BJ (cell line): ENCODE measurements at places on chromosomes 7 and 10. TPM values are rescaled to one million over a fixed set of nuclear protein-coding genes. Genes with fewer than 3 reads are reported as not detected.

CDC14C gene
- 0.04 TPM in 1 of 2 replicates, not detected in the other for polyA plus RNA-seq

PDE6C gene
- polyA plus RNA-seq = not detected in 2 replicates

SYT15 gene
- polyA plus RNA-seq = 0.92 and 2.3 TPM in 2 replicates

MEOX2 gene
- not detected in 2 replicates for polyA plus RNA-seq

PNLIPRP1 gene
- polyA plus RNA-seq = not detected in 2 replicates

TMEM26 gene
- 1.3 TPM in 2 replicates for polyA plus RNA-seq

PSMC2 gene
- 103 and 179 TPM in 2 replicates for polyA plus RNA-seq

SFTPA2 gene
- polyA plus RNA-seq = not detected in 2 replicates

ZKSCAN5 gene
- 9.7 and 10.3 TPM in 2 replicates for polyA plus RNA-seq

POT1 gene
- polyA plus RNA-seq = 12.0 and 25.1 TPM in 2 replicates

OR2A5 gene
- polyA plus RNA-seq = not detected in 2 replicates

OR2A1 gene
- 0.13 TPM in 1 of 2 replicates, not detected in the other for polyA plus RNA-seq

NEURL1 gene
- polyA plus RNA-seq = 0.37 and 0.58 TPM in 2 replicates

WDR86 gene
- polyA plus RNA-seq = 0.04 TPM in 1 of 2 replicates, not detected in the other

TRIM24 gene
- polyA plus RNA-seq = 4.2 and 5.4 TPM in 2 replicates

SEMA3C gene
- 64.1 and 118 TPM in 2 replicates for polyA plus RNA-seq

WEE2 gene
- not detected in 2 replicates for polyA plus RNA-seq

ANKRD7 gene
- not detected in 2 replicates for polyA plus RNA-seq

CYP2C19 gene
- polyA plus RNA-seq = not detected in 2 replicates

TFR2 gene
- polyA plus RNA-seq = 0.49 and 0.72 TPM in 2 replicates

IGF2BP3 gene
- polyA plus RNA-seq = 13.4 and 14.4 TPM in 2 replicates

ANKRD1 gene
- 2.2 and 3.2 TPM in 2 replicates for polyA plus RNA-seq

FAM200A gene
- polyA plus RNA-seq = 3.8 and 5.9 TPM in 2 replicates

OR13A1 gene
- not detected in 2 replicates for polyA plus RNA-seq

PRLHR gene
- not detected in 2 replicates for polyA plus RNA-seq

FAM221A gene
- polyA plus RNA-seq = 1.1 TPM in 2 replicates

SFRP4 gene
- polyA plus RNA-seq = 0.16 and 0.22 TPM in 2 replicates

NUTM2D gene
- polyA plus RNA-seq = 2.1 and 2.8 TPM in 2 replicates

ADIRF gene
- 42.1 and 64.4 TPM in 2 replicates for polyA plus RNA-seq

MLXIPL gene
- polyA plus RNA-seq = not detected in 2 replicates

EPDR1 gene
- polyA plus RNA-seq = 3.7 and 4.8 TPM in 2 replicates

SLC25A28 gene
- 33.7 and 38.9 TPM in 2 replicates for polyA plus RNA-seq

WDFY4 gene
- polyA plus RNA-seq = not detected in 2 replicates

TFPI2 gene
- 113 and 143 TPM in 2 replicates for polyA plus RNA-seq

XRCC2 gene
- 0.97 and 1.6 TPM in 2 replicates for polyA plus RNA-seq

LGI1 gene
- not detected in 2 replicates for polyA plus RNA-seq

TEX47 gene
- not detected in 2 replicates for polyA plus RNA-seq

HOXA4 gene
- 1.2 and 1.3 TPM in 2 replicates for polyA plus RNA-seq

CCM2 gene
- polyA plus RNA-seq = 25.8 and 48.2 TPM in 2 replicates

CYTH3 gene
- polyA plus RNA-seq = 40.6 and 45.5 TPM in 2 replicates

NODAL gene
- not detected in 2 replicates for polyA plus RNA-seq

PHYHIPL gene
- polyA plus RNA-seq = not detected in 2 replicates

PWWP2B gene
- polyA plus RNA-seq = 1.6 and 2.7 TPM in 2 replicates

TAS2R16 gene
- polyA plus RNA-seq = not detected in 2 replicates

SPDYE2B gene
- polyA plus RNA-seq = not detected in 2 replicates

TACR2 gene
- polyA plus RNA-seq = 0.09 TPM in 2 replicates

GRK5 gene
- 14.7 and 20.8 TPM in 2 replicates for polyA plus RNA-seq

FAM107B gene
- polyA plus RNA-seq = 11.3 and 21.2 TPM in 2 replicates

OR6B1 gene
- not detected in 2 replicates for polyA plus RNA-seq

RADIL gene
- 1.1 and 1.2 TPM in 2 replicates for polyA plus RNA-seq

SLC29A4 gene
- polyA plus RNA-seq = 1.9 and 3.4 TPM in 2 replicates

CALCR gene
- polyA plus RNA-seq = not detected in 2 replicates

FAM25G gene
- polyA plus RNA-seq = not detected in 2 replicates

SPDYE18 gene
- 0.23 and 0.29 TPM in 2 replicates for polyA plus RNA-seq

FOXK1 gene
- polyA plus RNA-seq = 2.6 and 3.3 TPM in 2 replicates

ELFN1 gene
- polyA plus RNA-seq = 0.99 and 1.7 TPM in 2 replicates

ECHDC3 gene
- polyA plus RNA-seq = 9.9 and 13.4 TPM in 2 replicates

CHCHD3 gene
- 47.2 and 65.2 TPM in 2 replicates for polyA plus RNA-seq
